ENCODE measurements at places on chromosomes 6 and 20.

DNA sequence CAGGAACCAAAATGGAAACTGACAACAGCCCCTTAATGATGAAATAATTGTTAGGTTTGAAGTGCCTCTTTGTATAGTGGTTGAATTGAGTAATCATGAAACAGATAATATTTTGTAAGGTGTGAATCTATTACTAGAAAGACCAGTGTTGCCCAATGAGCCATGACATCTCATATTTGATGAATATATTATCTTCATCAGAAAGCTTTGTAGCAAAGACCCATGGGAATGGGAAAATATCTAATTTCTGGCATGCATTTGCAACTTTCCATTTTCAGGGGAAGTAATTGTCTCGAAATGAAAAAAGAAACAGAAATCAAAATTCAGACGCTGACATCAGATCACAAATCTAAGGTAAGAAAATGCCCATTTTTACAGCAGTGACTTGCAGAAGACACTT is 57.3 kb upstream of the LAMP5 start:
- DNase-seq: no peak

DNA sequence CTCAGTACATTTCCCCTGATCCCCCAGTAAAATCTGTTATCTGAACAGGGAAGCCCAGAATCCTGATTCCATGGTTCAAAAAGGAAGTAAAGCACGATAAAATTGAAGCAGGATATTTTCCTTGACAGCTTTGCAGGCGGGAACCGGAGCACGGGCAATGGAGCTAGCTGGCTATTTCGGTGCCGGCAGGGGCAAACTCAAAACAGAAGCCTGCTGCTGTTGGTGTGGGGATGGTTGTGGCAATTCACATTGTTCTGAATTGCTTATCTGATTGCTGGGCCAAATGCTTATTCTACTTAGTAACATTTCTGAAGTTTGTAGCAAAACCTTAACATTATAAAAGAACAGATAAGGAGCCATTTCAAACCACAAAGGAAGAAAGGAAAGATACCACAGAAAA is 172.4 kb downstream of the MMS22L start:
- DNase-seq: no peak

DNA sequence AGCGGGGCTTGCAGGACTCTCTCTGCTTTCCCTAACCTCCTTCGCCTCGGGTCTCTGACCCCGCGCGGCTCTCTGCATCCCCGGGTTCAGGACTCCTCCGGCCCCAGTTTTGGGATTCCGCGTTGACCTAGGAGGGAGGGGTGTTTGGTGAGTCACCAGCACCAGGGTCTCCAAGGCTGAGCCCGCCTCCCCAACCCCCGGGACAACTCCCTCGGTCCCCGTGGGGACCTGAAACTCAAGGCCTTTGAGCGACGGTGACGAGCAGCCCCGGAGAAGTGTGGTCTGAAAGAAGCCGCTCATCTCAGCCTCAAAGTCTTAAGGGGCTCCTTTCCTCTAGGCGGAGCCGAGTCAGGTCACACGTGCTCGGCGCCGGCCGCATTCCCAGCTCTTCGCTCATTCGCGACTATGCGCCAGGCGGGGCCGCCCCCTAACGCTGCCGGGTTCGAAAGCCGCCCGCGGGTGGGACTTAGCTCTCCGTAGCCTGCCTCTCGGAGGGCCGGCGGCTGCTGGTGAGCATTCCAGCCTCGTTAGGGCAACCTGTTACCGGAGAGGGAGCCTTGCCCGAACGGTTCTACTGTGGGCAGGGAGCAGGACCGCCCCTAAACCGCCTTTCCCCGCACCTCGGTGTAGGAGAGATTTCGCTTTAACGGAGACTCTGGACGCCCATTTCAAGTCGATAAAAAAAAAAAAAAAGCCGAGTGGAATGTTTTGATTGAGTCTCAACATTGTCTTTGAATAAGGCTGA is 3.0 kb upstream of the PRDM13 start:
- peak; percentile 54 for DNase-seq

DNA sequence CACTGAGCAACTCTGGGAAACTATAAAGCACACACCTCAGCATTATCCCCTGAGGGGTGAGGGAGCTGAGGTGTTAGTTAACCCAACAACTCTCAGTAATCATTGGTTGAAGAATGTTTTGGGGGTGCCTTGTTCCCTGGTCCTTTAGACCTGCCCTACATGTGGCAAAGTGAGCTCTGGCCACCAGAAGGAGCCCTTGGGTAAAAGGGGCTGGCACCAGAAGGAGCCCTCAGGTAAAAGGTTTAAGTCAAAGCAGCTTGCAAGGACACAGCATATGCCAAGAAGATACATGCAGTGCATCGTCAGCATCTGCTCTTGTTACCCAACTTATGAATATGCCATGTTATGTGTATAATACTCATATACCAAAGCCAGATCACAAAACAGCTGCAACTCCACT is 1081.7 kb downstream of the KIF16B start:
- DNase-seq: no peak

DNA sequence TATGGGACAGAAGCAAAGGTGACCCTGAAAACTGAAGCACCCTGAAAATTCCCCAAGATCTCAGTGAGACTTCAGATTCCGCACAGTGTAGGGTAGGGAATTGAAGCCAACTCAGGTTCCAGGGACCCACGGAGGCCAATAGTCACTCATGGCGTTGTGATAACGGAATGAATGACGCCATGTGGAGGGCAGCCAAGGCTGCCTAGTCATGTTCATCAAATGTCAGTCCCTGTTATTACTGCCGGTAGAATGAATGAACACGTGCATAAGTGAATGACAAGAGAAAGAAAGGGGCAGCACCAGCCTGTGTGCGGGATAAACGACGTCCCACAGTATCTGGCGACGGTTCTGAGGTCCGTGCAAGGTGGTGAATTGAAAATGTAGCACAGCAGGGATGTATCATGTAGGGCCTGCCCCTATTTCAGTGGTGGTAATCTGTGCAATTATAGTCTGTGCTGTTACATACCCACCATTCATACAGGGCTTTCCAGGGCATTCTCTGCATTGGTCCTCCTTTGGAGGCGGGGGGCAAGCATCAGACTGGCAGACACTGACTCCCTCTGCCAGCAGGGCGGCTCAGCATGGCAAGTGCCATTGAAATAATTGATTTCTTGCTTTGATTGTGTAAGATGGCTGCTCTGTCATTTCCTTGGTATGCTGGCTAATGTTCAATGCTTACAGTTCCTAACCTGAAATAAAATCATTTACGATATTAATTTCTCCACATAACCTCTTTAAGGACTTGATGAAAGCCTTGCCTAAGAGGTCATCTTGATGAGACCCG is 386.9 kb downstream of the CDH4 start:
- no peak for DNase-seq
